NCI-H2081 treated with DMSO at 0.1 percent for 48 hours (cell line): ENCODE measurements at places on chromosomes 3 and 15.

GRCh38 chr3:9946112-9947024 is 5.8 kb downstream of the PRRT3 start:
- peak; percentile 20 for DNase-seq

DNA sequence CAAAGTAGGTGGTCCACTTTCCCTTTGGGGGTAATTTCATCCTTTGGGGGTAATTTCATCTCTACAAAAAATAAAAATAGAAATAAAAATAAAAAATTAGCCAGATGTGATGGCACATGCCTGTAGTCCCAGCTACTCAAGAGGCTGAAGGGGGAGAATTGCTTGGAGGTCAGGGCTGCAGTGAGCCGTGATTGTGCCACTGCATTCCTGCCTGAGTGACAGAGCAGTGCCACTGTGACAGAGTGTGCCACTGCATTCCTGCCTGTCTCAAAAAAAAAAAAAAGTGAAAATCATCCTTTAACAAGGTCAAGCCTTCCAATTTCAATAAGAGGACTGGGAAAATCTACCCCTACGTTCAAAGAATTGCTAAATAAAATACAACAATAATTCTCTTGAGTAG is 22.8 kb downstream of the SERP1 start:
- DNase-seq = no peak

GRCh38 chr15:49927189-49927861 is 191.7 kb downstream of the ATP8B4 start:
- DNase-seq = no peak

DNA sequence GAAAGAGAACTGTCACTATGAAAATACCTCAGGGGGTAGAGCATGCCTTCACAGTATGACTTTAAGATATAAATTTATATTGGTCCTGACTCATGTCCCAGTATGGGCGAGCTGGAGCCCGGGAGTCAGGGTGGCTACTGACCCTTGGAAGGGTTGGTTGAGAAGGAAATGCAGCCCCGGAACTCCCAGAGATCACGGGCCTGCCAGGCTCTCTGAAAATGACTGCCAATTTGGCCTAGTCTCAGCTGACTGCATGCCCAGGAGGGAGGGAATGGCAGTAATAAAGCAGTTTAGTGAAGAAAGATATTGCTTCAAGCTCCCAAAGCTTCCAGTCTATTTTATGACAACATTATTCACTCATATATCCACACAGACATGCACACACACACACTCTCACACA is 299.0 kb downstream of the NR2F2 start:
- no peak for DNase-seq

DNA sequence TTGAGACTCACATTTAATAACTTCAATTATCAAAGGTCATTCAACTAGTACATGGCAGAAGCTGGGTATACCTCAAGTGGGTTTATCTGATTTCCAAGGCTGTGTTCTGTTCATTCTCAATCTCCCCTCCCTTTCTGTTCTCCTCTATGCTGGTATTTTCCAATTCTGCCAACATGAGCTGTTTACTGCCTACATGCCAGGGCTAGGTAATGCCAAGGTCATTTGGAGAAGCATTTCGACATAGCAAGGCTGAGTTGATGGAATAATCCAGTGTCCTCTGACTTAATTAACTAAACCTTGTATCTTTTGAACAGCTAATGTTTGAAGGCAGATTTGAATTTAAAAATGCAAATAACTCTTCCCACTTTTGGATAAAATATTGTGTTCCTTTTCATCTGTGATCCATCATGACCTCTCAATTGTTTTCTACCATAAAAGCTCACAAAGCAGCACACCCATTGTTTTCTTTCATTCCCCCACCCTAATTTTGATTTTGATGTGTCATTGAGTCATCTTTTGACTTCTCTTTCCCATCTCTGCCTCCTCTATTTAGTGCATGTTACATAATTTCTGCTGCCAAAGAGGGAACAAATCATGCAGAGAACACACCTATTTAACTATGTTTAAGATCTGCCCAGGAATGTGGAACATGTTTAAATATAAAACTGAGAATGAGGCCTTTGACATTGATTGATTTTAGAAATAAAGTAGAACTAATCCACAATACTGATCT is 308.8 kb upstream of the NR2E3 start:
- no peak for DNase-seq

DNA sequence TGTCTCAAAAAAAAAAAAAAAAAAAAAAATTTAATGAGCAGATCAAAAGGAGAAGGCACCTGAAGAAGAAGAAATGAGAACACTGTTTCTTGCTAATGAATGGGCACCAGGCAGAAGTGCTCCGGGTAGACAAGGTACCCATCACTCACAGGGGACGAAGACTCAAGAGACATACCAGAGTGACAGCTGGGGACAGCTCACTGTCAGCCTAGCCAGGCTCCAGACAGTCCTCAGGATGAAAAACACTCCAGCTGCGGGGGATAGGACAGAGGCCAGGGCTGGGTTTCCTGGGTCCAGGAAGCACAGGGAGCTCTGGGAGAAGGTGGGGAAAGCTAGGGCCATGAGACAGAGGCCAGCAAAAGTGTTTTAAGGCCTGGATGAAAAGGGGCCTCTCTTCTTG is 48.5 kb upstream of the PARL start:
- no peak for DNase-seq

GRCh38 chr3:164018500-164018899 is 1059.8 kb downstream of the SI start:
- no peak for DNase-seq

GRCh38 chr15:84961114-84961452 is 20.6 kb upstream of the PDE8A start:
- DNase-seq = no peak
